ENCODE measurements at places on chromosomes 16 and 17.

GRCh38 chr17:7317161-7317803 is 2.1 kb upstream of the GPS2 start:
- DNase-seq: no peak

DNA sequence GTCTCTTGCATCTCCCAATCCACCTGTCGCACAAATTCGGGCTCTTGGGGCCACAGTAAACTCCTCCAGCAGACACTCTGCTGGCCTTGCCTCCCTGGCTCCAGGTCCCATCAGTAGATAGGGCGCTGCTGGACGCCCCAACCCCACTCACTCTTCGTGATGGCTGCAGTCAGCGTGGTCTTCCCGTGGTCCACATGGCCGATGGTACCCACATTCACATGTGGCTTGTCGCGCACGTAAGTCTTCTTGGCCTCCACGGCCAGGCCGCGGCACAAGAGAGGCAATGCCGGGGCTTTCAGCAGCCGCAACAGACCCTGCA is 428 bp downstream of the TUFM start:
- no peak for DNase-seq

GRCh38 chr16:46632778-46633733 is 11.9 kb upstream of the SHCBP1 start:
- DNase-seq: peak; percentile 72

DNA sequence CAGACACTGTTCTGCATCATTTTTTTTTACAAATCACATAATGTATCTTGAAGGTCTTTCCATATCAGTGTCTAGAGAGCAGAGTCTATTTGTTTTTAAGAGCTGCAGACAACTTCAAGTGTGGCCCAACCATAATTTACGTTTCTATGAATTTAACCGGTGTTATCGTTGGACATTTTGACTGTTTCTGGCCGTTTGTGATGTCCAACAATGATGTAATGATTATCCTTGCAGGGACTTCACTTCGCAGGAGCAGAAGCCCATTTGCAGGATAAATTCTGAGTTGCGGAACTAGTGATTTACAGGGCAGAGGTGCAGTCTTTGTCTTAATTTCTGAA is 26.9 kb upstream of the HLF start:
- DNase-seq: no peak

- no peak for DNase-seq
These were observed 165.1 kb upstream of the TNRC6C start for GRCh38 chr17:77793146-77793970.

- peak; percentile 91 for DNase-seq
These were observed 13.1 kb upstream of the SREBF1 start for GRCh38 chr17:17849845-17850373.

DNA sequence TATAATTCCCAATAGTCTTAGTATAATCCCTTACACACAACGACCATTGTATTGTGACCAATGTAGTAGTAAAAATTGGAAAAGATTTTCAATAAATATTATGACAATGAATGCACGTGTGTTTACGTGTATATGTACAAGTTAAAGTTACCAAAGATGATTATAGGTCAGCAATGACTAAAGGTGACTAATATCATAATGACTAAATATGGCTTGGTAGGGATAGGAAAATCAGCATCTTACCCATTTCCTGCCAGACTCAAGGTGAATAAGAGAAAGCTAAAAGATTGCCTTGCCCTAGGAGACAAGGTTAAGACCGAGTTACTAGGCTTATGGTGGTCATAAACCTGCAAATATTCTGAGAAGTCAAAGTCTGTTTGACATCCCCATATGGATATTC is 34.4 kb downstream of the CPD start:
- no peak for DNase-seq

Data from OCI-M1 (cell line).